Fibroblast of skin of left quadriceps (primary cell): ENCODE measurements at places on chromosomes 4 and X.

GRCh38 chr4:170776983-170777382, 687.2 kb upstream of the AADAT start:
- no peak for DNase-seq

- no peak for DNase-seq
Measured at GRCh38 chr4:53598901-53599300, 7.6 kb upstream of the LNX1 start.

GRCh38 chr4:177386278-177386815, 55.9 kb downstream of the AGA start:
- DNase-seq, result no peak

DNA sequence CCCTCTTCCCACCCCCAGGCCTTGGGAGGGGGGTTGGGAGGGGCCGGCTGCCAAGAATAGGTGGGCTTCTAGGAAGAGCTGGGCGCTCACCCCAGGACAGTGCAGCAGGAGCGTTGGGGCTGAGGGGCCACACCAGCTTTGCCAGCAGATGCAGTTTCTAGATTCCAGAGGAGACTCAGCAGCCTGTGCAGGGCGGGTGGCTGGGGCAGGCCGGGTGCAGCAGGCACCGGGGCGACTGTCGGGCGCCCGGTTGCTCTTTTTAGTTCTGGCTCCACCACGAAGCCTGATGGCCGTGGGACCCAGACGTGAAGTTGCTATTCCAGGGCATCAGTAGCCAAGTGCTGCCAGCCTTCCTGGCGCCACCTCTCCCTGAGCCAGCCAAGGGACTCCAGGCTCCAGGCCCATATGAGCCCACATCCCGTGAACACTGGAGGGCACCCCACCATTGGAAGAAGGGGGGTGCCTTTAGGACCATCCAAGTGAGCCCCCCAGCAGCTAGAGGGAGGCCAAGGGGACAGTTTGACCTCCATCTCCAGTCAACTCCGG, 5.8 kb downstream of the SSR4 start:
- DNase-seq, result no peak

- DNase-seq, result peak; percentile 47
Measured at GRCh38 chrX:46713672-46714490, 45.0 kb downstream of the SLC9A7 start.

GRCh38 chr4:80279751-80280150, 13.3 kb downstream of the FGF5 start:
- no peak for DNase-seq

- no peak for DNase-seq
Measured at GRCh38 chrX:121886557-121886956, 839.1 kb downstream of the GLUD2 start.

- DNase-seq, result no peak
Measured at GRCh38 chrX:114049063-114049462, 534.8 kb upstream of the HTR2C start.

- DNase-seq, result no peak
Measured at GRCh38 chr4:154348657-154349056, 142.9 kb downstream of the DCHS2 start.

- DNase-seq, result peak; percentile 0
Measured at GRCh38 chrX:50648156-50648555, 165.8 kb downstream of the SHROOM4 start.

DNA sequence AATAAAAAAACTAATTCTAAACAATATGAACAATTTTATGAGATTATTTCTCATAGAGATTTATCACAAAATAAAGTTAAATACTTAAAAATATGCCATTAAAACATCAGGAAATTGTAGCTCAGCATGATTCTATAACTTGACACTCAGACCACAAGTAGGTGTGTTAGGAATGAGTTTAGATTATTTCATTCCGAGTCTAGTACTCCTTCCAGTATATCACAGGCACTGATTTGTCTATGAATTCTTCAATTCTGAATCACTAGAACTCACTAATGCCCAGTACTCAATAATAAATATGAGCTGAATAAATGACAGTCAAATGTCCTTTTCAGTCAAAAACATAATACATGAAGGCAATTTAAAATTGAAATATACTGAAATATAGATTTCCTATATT, 22.2 kb downstream of the BOD1L1 start:
- DNase-seq, result no peak

- no peak for DNase-seq
Measured at GRCh38 chrX:123185721-123186120, 1.6 kb downstream of the GRIA3 start.

DNA sequence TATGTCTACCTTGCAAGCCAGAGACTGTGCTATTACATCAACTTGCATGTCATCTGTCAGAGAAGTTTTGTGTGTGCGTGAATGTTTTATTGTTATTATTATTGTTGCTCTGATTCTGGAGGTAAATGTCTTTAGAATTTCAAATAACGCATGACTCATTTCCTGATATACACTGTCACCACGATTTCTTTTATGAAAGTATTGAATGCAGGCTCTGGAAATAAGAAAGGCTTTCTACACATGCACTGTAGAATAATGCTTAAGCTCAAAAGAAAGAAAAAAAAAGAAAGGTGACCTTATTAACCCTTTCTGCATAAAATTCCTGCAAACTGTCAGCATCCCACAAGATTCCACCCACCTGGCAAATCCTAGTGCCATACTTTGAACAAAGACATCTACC, 632.9 kb downstream of the ZNF674 start:
- DNase-seq, result no peak

GRCh38 chr4:27616166-27616565, 755.5 kb downstream of the STIM2 start:
- peak; percentile 17 for DNase-seq

DNA sequence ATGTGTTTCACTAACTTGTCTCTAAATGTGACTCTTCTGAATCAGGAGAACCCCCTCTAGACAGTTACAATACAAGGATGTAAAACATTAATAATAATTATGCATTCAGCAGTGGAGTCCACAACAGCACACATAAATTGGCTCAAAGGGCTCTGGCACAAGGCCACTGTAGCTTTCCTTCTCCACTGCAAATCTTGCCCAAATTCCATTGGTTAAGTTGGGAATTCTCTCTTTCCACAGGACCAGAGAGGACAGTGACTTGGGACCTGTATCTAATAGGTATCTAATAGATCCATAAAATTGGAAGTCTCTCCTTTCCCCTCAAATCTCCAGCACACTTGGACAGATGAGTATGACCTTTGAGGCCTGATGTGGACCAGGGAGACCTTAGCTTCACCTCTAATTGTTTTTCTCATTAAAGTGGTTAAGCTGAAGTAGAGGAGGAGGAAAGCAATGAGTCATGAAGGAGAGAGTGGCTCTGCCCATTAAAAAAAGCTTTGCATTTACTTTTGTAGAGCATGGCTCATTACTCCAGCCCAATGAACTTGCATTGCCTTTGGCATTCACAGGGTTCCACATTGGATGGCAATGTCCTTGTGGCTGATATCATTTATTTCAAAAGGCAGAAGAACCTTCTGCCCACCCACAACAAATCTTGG, 72.3 kb upstream of the SH3RF1 start:
- no peak for DNase-seq

DNA sequence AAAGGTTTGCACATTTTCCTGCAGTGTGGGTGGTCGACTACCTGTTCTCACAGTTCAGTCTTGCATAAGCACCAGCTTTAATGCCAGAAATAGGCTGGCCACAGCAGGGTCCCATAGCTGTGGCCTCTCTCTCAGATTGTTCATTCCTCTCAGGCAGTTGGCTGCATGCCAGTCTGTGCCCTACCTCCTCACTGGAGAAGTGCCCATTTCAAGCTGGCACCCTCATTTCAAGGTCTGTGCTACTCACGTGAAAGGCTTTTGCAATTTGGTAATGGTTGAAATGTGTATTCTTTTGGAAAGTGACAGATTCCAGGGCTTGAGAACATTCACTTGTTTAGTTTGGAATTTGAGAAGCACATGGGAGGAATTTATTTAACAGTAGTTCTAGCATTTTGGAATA, 28.9 kb upstream of the MTMR1 start:
- DNase-seq, result no peak
